ENCODE measurements at places on chromosomes 2 and 18. TPM values are rescaled to one million over a fixed set of nuclear protein-coding genes. Genes with fewer than 3 reads are reported as not detected.

Gene SCG2
- 82.1 TPM for total RNA-seq

Gene RIF1
- total RNA-seq = 33.7 TPM

Gene CFC1
- total RNA-seq = not detected

Gene SRSF7
- 67.5 TPM for total RNA-seq

DNA sequence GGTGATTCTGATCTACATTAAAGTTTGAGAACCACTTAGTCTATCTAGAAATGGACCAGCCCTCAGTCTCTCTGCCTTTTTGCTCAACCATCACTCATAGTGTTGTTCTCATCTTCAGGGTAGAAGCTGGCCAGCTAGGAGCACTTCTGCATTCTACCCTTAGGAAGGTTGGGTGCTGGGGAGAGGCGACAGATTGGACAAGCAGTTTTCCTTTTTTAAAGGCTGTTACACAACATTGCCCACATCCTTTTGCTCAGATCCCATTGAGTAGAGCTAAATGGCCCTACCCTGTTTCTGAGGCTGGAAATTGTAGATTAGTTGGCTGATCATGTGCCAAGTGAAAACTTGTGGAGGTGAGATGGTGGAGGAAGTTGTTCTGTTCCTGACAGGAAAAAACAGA is 35.6 kb downstream of the OSBPL6 start:
- no peak for DNase-seq
- H3K27me3 ChIP-seq = no peaks in the 10 kb centered on the region
- no peak overlapping the region for H3K27ac ChIP-seq
- H3K36me3 ChIP-seq = no peaks in the 10 kb centered on the region

Gene DYNAP
- not detected for total RNA-seq

GRCh38 chr18:78861706-78862105 is 117.9 kb upstream of the SALL3 start:
- no peak overlapping the region for H3K27ac ChIP-seq
- no peaks in the 10 kb centered on the region for H3K36me3 ChIP-seq
- peaks cover 2% of the 10 kb centered on the region for H3K27me3 ChIP-seq
- no peaks in the 10 kb centered on the region for H3K4me1 ChIP-seq
- H3K4me3 ChIP-seq = no peak overlapping the region
- no peak for DNase-seq

GRCh38 chr2:46796031-46796430 is 119.6 kb downstream of the MCFD2 start:
- DNase-seq = no peak
- H3K4me3 ChIP-seq = no peak overlapping the region
- H3K36me3 ChIP-seq = peaks cover 4% of the 10 kb centered on the region
- no peak overlapping the region for H3K27ac ChIP-seq

DNA sequence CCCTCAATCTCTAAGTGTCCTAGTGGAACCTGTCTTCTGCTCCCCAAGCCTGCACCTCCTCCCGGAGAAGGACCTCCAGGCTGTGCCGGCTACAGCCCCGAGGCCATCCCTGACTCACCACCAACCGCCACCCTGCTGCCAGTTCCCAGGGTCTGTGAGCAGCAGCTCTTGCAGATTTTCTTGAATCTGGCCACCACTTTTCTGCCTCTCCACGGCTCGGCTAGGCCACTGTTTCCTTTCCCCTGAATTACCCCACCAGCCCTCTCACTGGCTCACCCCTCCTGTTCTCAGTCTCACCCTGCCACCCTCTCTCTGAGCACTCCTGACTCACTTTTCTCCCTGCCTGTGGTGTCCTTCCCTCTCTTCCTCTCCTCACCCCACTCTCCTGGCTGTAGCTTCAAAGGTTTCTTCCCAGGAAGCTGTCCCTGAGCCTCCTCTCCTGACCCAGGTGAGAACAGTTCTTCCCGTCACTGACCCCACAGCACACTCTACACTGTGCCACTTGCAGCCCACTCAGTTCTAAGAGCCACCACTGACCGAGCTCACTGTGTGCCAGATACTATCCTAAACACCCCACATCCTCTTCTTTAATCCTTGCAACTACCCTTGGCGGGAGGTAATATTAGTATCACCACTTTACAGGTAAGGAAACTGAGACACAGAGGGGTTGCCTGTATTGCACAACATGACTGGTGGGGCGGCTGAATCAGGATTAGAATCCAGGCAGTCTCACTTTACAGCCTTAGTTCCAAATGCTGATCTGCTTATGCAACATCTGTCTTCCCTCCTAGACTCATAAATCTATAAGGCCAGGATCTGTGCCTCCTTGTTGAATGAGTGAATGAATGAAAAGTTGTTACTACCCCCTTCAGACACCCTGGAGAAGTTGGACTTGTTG is 111.6 kb downstream of the SMAD7 start:
- H3K4me1 ChIP-seq = peaks cover 85% of the 10 kb centered on the region
- peak overlapping the region; percentile 46 for H3K4me3 ChIP-seq
- no peaks in the 10 kb centered on the region for H3K27me3 ChIP-seq
- peak overlapping the region; percentile 97 for H3K27ac ChIP-seq

Gene LPIN2
- 38.6 TPM for total RNA-seq

GRCh38 chr2:240902615-240903041 is 3.5 kb upstream of the CROCC2 start:
- DNase-seq = no peak
- peaks cover 45% of the 10 kb centered on the region for H3K27me3 ChIP-seq
- H3K4me3 ChIP-seq = no peak overlapping the region
- H3K4me1 ChIP-seq = no peaks in the 10 kb centered on the region
- H3K36me3 ChIP-seq = peaks cover 2% of the 10 kb centered on the region

DNA sequence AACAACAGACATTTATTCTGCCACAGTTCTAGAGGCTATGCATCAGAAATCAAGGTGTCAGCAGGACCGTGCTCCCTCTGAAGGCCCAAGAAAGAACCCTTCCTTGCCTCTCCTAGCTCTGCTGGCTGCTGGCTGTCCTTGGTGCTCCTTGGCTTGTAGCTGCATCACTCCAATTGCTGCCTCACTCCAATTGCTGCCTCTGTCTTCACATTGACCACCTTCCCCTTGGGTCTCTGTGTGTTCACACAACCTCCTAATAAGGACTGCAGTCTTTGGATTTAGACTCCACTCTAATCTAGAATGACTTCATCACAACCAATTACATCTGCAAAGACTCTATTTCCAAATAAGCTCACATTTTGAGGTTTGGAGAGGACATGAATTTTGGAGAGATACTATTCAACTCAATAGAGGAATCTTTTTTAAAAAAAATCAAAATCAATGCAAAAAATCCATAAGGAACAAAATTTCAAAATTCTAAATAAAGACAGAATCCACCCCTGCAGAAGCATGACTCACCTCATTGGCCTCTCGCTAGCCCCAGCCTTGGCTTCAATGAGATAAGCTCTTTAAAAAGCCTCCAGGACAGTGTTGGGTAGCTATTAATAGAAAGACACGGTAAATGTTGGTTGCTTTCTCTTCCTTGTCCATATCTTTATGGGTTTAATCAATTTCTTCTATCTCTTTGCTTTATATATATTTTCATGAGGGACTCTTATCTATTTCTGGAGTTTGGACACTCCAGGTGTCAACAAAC is 267.6 kb upstream of the MGAT5 start:
- H3K4me3 ChIP-seq = no peak overlapping the region
- DNase-seq = no peak
- no peaks in the 10 kb centered on the region for H3K36me3 ChIP-seq
- no peak overlapping the region for H3K27ac ChIP-seq
- no peaks in the 10 kb centered on the region for H3K27me3 ChIP-seq

- no peaks in the 10 kb centered on the region for H3K27me3 ChIP-seq
- H3K36me3 ChIP-seq = no peaks in the 10 kb centered on the region
- H3K27ac ChIP-seq = no peak overlapping the region
Observed at GRCh38 chr2:68737711-68738110, 3.1 kb downstream of the ARHGAP25 start.

- no peaks in the 10 kb centered on the region for H3K36me3 ChIP-seq
- no peaks in the 10 kb centered on the region for H3K27me3 ChIP-seq
- peak overlapping the region; percentile 90 for H3K27ac ChIP-seq
- H3K4me1 ChIP-seq = peaks cover 69% of the 10 kb centered on the region
- DNase-seq = no peak
Observed at GRCh38 chr2:150595803-150596470, 108.5 kb upstream of the RND3 start.

All from chondrocyte (in vitro differentiated cells).